ENCODE measurements at places on chromosomes 5 and 9. TPM values are rescaled to one million over a fixed set of nuclear protein-coding genes. Genes with fewer than 3 reads are reported as not detected.

The SEC16A gene
- 65.6 TPM for total RNA-seq

The TMEM174 gene
- not detected for total RNA-seq

The ACOT12 gene
- not detected for total RNA-seq

The IER5L gene
- total RNA-seq = 33.2 TPM

The IL9 gene
- total RNA-seq = not detected

The CCDC192 gene
- total RNA-seq = not detected

The CARTPT gene
- not detected for total RNA-seq
